ENCODE measurements at places on chromosomes 3 and 15.
A peak's percentile ranks its signal among the peaks of the same experiment; 100 is the strongest.

DNA sequence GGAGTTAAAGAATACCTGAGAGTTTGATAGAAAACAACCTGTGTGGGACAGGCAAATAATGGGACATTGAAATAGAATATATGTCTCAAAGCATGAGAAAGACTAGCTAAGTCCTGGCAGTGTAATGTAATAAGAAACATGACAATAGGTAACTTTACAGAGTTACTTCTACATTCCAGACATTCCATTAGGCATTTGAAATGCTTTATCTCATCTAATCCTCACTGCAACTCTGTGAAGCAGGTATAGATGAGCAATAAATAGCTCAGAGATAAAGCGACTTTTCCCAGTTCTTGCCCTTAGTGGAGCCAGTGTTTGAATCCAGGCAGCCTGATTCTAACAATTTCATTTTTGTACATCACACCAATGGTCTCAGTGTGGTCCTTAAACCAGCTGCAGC lies 76.8 kb downstream of the CPNE4 start:
- DNase-seq, result no peak

DNA sequence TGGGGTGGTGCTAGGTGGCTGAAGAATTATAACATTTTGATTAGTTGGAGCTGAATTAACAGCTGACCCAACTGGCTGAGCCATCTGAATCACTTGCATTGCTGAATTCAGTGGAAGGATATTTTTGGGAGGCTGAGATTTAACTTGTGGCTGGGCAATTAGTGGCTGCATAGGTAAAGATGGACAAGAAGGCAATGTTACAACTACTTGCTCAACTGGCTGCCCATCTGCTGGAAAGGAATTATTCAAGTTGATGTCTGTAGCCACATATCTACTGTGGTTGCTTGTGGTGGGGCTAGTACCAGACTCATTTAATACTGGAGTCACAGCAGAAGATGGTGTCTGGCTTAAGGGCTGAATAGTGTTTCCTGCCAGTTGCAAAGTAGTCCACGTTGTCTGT lies 36.4 kb downstream of the USF3 start:
- DNase-seq, result no peak

DNA sequence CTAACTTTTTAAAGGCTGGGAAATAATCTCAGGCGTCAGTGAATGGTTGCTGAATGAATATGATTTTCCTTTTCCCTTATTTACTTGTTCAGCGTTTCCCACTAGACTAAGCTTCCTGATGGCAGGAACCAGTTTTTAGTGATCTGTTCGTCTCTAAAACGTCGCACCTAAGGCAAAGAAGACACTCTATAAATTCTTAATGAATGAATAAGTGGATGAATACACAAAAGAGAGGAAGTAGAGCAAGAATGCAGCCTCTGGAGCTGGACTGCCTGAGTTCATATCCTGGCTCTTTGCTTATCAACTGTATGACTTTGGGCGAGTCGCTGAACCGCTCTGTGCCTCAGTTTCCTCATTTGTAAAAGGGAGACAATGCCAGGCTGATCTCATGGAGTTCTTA lies 38.7 kb downstream of the WNT7A start:
- DNase-seq, result no peak

- DNase-seq, result no peak
Observed at GRCh38 chr15:65389226-65389625, 11.4 kb upstream of the IGDCC3 start.

DNA sequence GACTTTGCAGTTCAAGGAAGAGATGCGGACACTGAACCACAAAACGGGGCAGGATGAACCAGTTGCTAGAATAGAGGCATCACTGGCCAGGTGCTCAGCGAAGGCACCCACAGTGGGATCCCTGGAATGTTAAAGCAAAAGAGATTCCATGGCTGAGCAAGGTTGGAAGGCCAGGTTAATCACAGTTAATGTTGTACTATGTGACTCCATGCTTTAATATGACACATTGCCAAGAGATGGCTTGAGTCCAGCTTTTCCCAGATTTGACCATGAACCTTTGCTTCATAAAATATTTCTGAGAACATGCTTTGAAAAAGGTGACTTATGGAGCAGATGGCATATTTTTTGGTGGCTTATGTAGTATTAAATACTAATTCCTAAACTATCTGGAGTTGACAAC lies 76.2 kb upstream of the CMTM7 start:
- no peak for DNase-seq

DNA sequence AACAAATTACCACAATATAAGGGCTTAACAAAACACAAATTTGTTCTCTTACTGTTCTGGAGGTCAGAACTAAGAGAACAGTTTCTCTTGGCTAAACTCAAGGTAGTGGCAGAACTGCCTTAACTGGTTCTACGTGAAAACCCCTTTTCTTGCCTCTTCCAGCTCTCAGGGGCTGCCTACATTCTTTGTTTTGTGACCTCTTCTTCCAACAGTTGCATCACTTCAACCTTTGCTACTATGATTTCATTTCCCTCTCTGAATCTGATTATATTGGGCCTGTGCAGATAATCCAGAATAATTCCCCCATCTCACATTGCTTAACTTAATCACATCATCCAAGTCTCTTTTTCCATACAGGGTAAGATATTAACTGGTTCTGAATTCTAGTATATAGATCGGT lies 624.6 kb downstream of the ZPLD1 start:
- no peak for DNase-seq

GRCh38 chr3:139113231-139113992 lies 68.7 kb upstream of the PRR23C start:
- no peak for DNase-seq

- DNase-seq, result peak; percentile 31
Observed at GRCh38 chr3:153070511-153070868, 91.5 kb upstream of the RAP2B start.

DNA sequence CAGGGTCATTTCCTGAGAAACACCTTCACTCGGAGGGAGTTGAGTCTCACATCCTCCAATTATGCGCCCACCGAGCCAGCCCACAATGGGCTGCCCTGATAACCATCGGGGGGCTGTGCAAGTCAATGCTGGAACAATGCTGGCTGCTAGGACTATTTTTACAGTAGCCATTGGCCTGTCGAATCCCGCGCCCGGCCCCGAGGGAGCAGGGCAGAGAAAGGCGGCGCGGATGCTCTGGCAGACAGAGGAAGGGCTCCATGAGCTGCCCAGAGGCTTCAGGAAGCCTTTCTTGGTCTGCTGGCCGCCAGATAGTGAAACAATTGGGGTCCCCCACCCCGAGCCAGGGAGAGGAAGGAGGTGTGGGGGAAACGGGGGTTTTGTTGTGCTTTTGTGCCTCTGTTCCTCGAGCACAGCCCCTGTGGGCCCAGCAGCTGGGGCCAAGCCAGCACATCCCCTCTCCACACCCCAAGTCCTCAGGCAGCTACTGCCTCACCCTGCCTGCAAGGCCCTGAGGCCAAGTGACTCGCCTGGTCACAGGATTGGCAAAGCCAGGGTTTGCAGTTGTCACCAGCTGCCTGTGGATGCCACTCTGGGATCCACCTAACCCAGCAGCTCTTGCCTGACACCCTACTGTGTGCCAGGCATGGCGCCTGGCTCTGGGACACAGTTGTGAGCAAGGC lies 39.0 kb downstream of the SLC6A6 start:
- DNase-seq, result no peak

DNA sequence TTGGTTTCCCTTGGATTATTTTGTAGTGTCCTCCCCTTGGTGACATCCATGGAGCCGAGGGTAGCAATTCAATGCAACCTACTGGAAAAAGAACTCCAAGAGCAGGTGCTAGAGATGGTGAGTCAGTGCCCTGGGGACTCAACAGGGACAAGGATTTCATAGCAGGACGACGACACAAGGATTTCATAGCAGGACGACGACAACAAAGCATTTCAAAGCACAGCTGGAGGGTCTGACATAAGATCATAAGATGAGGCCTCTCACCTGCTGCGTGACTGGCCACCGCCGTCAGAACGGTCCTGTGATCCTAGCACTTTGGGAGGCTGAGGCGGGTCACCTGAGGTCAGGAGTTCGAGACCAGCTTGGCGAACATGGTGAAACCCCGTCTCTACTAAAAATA lies 22.5 kb downstream of the NRROS start:
- DNase-seq, result no peak

GRCh38 chr15:39327005-39327730 lies 253.7 kb upstream of the THBS1 start:
- no peak for DNase-seq

- no peak for DNase-seq
Observed at GRCh38 chr15:96020133-96020532, 310.4 kb upstream of the NR2F2 start.

GRCh38 chr15:31228980-31229826 lies 97.4 kb upstream of the KLF13 start:
- DNase-seq, result no peak

- DNase-seq, result peak; percentile 57
Observed at GRCh38 chr3:129690406-129690805, 83.9 kb upstream of the PLXND1 start.

DNA sequence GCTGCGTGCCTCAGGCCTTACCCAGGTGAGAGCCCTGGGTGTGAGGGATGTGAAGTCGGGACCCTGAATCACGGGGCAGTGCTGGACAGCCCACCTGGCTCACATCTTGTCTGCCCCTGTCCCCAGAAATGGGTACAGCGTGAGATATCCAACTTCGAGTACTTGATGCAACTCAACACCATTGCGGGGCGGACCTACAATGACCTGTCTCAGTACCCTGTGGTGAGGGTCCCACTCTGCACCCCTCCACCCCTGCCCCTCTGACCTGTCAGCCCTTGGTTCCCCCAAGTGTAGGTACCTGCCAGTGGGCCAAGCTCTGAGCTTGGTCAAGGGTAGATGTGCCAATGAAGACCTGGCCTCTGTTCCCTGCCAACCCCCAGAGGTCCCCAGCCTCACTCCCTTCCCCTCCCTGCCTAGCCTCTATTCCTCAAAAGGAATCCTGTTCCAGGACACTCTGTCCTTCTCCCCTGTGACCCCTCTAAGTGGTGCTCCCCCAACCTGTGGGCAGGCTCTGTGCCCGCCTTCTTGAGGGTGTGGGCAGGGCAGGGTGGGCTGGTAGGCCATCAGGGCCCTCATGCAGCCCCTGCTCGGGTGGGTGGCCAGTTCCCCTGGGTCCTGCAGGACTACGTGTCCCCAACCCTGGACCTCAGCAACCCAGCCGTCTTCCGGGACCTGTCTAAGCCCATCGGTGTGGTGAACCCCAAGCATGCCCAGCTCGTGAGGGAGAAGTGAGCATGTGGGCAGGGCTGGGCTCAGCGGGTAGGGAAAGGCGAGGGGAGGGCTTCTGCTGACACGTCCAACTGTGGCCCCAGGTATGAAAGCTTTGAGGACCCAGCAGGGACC lies 25.1 kb downstream of the NBEAL2 start:
- DNase-seq, result no peak

- peak; percentile 46 for DNase-seq
Observed at GRCh38 chr3:189927975-189928895, 192.5 kb downstream of the P3H2 start.

DNA sequence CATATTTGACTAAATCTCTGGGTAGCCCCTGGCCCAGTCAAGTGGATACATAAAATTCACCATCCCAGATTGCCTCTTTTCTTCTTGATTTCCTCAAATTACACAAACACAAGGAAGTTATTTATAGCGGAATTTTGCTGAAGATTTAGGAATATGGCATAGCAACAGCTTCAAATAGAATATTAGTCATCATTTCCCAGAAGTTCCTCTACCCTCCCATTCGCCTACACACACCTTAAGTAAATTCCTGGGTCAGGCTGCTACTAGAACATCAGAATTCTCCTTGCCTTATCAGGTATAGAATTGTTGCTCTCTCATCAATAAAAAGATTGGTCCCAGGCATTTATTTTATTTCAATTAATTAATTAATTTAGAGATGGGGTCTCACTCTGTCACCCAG lies 31.6 kb downstream of the MESD start:
- peak; percentile 28 for DNase-seq

DNA sequence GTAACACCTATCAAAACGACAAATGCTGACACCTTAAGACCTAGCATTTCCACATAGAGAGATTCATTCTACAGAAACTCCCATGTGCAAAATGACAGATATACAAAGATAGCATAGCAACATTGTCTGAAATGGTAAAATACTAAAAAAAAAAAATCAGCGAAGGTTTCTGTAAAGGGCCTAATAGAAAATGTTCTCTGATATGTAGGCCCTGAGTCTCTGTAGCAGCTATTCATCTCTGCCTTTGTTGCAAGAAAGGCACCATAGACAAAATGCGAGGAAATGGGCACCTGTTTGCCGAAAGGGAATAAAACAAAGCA lies 631 bp upstream of the MFGE8 start:
- DNase-seq, result no peak

- DNase-seq, result no peak
Observed at GRCh38 chr15:25536801-25537611, 98.2 kb upstream of the UBE3A start.

All from fibroblast of upper back skin (primary cell).